ENCODE measurements at places on chromosomes 12 and 14.

GRCh38 chr12:57541001-57541400 lies 6.0 kb downstream of the DCTN2 start:
- no peak for DNase-seq

- no peak for DNase-seq
These were observed 149.0 kb upstream of the GSC start for GRCh38 chr14:94918896-94919295.

DNA sequence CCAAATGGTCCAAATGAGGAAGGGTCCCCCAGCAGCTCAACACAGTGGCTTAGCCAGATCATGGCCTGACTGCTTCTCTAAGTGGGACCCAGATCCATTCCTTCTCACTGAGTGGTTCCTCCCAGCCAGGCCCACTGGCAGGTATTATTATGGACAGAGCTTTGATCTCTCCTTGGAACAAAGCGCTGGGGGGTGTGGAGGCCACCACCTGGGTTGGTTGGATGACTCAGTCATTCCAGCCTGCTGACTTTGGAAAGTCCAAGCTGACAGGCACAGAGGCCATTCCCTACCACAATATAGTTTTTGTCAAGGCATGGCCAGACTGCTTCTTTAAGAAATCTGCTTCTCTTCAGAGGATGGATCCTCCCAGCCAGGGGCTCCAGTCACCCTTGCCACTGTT lies 341.1 kb downstream of the BTG1 start:
- no peak for DNase-seq

DNA sequence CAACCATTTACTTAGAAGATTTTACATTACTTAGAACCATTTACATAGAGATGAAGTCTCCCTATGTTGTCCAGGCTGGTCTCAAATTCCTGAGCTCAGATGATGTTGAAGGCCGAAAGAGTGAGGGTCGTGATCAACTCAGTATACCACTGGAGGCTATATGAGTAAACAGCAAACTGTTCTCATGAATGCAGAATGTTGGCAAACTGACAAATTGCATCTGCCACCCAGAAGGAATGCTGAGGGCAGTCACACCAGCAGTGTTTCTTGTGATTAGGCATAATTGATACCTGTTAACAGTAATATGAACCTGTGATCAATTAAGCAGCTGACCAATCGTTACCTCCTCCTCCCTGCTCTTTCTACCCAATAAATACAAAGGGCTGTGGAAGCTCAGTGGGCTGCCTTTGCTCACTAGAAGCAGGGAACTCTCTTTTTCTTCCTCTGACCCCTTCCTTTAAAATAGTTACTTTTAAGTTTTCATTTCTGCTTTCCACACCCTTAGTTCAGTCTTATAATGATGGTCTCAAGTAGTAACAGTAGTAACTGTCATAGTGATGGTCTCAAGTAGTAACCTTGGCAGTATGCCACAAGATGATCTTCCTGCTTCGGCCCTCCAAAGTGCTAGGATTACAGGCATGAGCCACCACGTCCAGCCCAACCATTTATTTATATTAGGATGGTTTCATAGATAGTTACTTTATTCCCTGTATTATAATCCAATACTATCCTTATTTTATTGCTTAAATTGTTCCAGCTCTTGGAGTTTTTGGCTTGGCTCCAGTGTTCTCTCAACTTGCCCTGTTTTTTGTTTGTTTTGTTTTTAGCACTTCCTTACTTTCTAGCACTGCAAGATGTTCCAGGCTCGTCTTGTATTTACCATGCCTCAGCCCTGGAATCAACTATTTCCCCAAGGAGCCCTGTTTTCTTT lies 25.8 kb downstream of the LIMA1 start:
- DNase-seq: no peak

GRCh38 chr14:89428173-89428523 lies 11.1 kb upstream of the FOXN3 start:
- DNase-seq: no peak
